ENCODE measurements at places on chromosomes 7 and 10.

DNA sequence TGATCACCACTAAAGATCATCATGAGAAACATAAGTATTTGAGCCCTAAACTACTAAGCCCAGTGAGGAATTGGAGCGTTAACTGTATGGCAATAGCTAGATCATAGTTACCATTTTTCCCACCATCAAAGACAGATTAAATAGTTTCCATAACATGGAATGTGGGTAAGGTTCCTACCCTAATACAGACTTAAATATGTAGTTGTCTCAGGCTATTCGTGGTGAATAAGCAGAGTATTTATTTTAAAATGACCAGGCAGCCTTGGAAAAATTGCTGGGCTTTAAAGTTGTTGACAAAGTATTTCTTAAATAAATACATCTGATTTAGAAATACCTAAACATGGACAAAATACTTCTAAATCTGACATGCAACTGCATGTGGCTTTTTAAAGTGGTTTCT, 106.8 kb downstream of the NT5C2 start:
- no peak for DNase-seq

- DNase-seq = no peak
These were observed 57.8 kb downstream of the MINDY3 start for GRCh38 chr10:15802375-15802949.

GRCh38 chr7:33632840-33633525, 272.4 kb upstream of the BMPER start:
- no peak for DNase-seq

DNA sequence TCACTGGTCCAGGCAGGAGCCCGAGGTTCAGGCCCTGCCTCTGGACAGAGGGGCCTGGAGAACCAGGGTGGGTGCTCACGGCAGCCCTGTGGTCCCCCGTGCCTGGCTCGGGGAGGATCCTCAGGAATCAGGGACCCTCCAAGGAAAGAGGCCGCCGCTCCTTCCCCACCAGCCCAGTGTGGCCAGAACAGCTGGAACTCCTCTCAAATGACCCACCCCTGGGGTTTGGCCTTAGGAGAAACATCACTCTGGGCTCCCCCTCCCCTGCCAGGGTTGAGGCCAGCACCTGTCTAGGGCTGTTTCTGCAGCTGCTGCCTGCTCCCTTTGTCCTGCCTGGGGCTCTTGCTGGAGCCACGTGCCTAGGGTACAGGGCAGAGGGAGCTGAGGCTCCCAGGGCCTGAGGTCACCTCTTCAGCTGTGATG, 161.0 kb downstream of the RNF216 start:
- no peak for DNase-seq

DNA sequence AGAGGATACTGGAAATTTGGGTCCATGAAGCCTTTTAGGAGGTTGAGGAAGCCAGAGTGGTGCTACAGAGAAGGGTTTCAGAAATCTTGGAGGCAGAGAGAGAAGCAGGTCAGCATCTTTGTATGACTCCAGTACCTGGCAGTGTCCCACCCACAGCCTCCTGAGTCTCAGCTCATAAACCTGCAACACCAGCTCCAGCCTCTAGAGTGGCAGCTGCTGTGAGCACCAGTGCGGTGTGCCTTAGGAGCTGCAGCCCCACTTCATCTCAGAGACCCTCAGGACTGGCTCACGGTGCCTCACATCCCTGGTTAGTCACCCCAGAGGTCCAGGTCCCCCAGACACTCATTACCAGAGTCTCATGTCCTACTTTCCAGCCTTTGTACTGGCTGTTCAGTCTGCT, 84.8 kb upstream of the PRKAR2B start:
- no peak for DNase-seq

DNA sequence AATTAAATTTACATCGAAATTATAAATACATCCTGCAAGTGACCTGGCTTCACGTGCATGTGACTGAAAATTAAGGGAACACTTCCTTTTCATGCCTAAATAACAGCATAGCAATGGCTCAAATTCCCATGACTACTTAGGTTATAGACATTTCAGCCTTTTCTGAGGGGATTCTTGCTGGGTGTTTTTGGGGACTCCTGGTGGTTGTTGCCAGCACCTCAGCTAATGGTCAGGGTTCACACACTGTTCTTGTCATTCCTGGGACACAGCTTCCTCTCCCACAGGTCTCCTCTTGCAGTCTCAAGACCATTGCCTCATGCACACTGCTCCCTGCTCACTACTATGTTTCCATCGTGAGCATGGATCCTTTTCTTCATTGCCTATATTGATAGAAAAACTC, 148.9 kb upstream of the GLI3 start:
- DNase-seq = no peak

- DNase-seq = no peak
These were observed 129.1 kb downstream of the GALNT17 start for GRCh38 chr7:71261066-71261465.

DNA sequence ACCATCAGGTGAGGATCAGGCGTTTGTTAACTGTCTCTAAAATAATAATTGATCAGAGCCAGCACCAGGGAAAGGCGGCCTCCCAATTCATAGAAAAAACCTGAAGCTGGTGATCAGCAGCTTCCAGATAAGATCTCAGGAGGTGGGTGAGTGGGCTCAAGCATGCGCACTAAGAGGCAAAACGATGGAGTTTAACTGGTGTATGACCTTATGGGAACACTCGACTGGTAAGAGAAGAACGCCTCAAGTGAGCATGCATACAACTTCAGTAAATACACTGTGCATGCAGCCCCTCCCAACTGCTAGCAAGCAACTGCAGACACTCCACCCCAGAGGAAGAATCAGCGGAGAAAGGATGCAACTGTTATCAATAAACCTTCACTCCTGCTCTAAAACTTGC, 18.1 kb downstream of the RAPGEF5 start:
- DNase-seq = no peak

- DNase-seq = no peak
These were observed 831 bp downstream of the CCDC7 start for GRCh38 chr10:32446536-32447406.

GRCh38 chr7:20085086-20085485, 132.1 kb downstream of the MACC1 start:
- DNase-seq = no peak

DNA sequence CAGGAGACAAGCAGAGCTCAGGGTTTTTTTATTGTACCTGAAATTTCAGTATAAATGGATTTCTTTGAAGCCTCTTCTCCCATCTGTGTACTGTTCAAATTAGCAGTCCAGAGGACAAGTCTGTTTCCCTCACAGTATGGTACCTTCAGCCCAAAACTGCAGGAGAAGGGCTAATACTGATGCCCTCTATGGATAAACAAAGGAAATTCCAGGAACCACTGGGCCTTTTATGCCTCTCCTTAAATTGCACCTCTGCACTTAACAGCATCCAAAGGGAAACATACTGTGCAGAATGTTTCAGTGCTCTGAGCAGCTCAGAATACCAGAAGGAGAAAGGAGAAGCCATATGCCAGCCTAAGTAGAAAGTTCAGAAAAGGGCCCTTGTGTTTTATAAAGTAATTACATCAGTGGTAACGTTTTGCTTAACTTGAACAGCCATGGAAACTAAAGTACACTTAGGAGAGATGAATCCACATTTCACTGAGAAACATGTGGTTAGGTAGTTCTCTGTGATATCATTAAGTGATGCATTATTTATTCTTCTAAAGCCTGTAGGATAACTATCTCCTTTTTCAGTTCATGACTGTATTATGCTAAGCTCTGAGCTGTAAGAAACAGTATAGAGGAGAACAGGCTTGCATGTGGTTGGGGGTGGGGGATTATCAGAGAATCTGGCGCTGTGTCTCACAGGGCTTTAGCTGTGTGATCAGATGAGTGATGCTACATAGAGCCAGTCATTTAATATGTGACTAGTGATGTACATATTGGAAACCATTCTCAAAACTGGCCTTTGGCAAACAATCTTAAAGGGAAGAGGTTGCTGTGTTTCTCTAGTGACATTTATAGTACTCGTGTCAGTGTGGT, 111.3 kb downstream of the POU6F2 start:
- no peak for DNase-seq

DNA sequence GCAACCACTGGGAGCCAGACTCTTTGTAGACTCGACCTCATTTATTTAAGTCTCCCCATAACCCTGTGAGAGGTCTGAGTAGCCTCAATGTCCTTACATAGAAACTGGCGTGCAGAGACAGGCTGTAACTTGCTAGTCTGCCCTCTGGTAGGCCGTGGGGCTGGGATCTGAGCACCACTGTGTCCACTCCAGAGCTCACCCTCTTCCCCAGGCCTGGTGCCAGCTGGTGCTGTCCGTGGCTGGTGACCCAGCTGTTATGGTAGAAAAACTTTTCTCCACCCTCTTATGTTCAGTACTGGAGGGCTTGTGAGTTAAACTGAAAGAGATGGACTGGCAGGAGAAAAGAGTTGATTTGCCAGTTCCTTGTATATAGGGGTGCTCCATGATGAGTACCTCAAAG, 41.9 kb downstream of the ADAMTS14 start:
- DNase-seq = peak; percentile 70
